NCI-H526 (cell line): ENCODE measurements at places on chromosomes 16 and 17.

- no peak for DNase-seq
Measured at GRCh38 chr16:66515596-66516508, 34.1 kb downstream of the TK2 start.

GRCh38 chr17:73731733-73732132, 87.5 kb upstream of the SDK2 start:
- no peak for DNase-seq

DNA sequence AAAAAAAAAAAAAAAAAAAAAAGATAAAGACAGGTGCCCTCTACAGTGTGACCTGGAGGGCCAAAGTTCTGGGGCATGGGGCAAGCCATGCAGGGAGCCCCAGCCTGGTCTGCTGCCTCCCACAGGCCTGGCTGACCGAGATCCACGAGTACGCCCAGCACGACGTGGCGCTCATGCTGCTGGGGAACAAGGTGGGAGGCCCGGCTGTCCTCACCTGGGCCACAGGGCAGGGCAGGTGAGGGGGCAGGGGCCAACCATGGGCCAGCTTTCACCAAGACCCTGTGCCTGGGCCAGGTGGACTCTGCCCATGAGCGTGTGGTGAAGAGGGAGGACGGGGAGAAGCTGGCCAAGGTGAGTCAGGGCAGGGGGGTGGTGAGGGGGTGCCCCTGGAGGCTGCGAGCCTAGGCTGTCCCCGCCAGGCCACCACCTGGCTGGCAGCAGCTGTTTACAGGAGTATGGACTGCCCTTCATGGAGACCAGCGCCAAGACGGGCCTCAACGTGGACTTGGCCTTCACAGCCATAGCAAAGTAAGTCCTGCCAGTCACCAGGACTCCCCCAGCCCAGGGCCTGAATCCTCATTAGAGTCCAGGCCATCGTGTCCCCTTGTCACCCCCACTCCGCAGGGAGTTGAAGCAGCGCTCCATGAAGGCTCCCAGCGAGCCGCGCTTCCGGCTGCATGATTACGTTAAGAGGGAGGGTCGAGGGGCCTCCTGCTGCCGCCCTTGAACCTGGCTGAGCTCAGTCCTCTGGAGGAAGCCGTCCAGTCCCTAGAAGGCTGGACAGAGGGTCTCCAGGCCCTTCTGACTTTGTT, 2.7 kb upstream of the TRAF7 start:
- no peak for DNase-seq

GRCh38 chr17:44864831-44865230, 17.1 kb downstream of the HIGD1B start:
- no peak for DNase-seq

DNA sequence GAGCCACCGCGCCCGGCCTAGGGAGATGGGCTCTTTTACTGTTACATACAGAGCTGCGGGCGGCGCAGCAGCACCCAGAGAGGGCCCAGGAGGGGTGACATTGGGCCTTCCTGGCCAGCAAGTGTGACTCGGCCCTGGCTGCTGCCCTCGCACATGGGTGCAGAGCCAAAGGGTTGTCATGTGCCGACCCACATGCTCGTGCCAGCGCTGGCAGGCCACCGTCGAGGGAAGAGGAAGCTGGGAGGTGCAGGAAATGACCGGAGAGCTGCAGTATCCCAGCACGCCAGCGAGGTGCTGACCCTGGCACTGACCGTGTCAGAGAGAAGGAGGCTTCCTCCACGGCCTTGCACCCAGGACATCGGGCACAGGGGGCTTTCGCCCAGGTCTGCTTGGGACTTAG, 8.0 kb downstream of the ENDOV start:
- no peak for DNase-seq

GRCh38 chr16:47058295-47059086, 85.0 kb upstream of the DNAJA2 start:
- DNase-seq, result no peak

DNA sequence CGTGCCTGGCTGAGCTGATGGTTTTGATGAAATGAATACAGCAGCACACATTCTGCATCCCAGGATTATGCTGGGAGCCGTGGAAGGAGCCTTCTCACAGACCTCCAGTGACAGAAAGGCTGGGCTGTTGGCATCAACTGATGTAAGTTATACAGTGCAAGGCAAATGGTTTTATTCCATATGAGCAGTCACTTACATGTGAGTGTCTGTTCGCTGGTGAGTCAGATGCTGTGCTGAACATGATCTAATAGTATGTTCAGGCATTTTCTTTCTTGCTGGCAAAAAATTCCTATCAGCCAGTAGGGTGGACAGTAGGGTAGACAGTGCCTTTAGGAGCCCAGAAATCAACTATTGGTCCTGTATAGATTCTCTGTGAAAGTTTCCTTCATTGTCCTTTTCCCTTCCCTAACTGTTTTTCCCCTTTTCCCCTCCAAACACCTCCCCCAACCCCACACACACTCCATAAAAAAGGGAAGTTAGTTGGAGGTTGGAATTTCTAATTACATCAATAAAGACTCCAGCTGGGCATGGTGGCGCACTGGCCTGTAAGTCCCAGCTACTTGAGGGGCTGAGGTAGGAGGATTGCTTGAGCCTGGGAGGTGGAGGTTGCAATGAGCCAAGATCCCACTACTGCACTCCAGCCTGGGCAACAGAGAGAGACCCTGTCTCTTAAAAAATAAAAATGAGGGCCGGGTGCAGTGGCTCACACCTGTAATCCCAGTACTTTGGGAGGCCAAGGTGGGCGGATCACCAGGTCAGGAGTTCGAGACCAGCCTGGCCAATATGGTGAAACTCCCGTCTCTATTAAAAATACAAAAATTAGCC, 36.2 kb downstream of the LDHD start:
- DNase-seq, result no peak

- no peak for DNase-seq
Measured at GRCh38 chr16:2712063-2712441, 8.0 kb downstream of the PRSS27 start.

DNA sequence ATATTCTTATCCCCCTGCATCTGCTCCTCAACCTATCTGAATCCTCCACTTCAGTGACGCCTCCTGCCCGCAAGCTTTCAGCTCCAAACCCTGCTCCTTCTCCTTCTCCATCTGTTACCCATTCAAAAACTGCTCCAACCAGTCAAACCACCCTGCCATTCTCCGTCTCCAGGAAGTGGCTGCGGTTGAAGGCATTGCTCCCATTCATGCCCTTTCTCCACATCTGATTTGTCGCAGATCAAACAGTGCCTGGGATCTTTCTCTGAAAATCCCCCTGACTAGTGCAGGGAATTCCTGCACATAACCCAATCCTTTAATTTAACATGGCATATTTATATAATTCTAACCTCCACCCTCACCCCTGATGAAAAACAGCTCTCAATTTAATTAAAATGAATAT, 56.3 kb downstream of the SLFN5 start:
- DNase-seq, result peak; percentile 30

DNA sequence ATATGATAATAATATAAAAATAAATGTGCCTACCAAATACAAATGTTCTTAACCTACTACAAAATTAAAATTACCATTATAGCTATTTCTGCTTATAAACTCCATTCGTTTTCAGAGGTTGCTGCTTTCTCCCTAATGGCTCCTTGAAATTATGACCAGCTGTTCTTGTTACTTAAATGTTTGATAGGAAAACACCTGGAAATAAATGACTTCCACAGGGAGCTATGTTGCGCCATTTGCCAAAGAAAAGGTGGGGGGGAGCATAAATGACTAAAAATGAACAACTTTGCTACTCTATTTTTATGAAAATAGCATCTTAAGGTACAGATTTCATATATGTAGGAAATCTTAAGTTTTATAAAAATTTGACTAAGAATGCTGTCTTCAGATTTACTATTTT, 157.5 kb upstream of the MON1B start:
- no peak for DNase-seq

DNA sequence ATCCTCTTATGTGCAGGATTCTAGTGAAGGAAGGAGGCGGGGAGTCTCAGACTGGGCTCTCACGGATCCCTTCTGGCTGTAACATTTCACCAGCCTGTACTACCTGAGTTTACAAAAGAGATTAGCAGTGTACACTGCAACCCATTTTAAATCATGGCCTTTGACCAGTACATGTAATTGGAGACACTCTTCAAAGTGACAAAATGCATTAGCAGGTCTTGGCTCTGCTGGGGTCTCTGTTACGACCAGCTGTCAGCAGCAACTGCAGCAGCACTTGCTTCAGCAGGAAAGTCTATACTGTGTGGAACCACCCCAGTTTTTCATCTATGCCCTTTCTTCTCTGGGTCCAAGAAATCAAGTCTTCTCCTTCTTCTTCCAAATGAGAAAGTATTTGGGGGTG, 322.8 kb upstream of the ASIC2 start:
- DNase-seq, result no peak

GRCh38 chr16:76518781-76519180, 241.6 kb downstream of the CNTNAP4 start:
- DNase-seq, result no peak

DNA sequence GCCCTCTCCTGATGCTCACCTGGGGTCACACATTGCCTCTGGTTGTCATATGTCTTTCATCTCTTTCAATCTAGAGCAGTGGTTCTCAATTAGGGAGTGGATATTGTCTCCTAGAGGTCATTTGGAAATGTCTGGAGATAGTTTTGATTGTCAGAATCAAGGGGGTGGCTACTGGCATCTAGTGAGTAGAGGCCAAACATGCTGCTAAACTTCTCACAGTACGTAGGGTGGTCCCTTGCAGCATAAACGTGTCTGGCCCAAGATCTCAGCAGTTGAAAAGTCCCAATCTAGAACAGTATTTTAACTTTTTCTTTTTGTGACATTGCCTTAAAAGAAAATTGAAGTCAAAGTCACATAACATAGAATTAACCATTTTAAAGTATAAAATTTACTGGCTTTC, 30.5 kb upstream of the SLC5A10 start:
- DNase-seq, result no peak

DNA sequence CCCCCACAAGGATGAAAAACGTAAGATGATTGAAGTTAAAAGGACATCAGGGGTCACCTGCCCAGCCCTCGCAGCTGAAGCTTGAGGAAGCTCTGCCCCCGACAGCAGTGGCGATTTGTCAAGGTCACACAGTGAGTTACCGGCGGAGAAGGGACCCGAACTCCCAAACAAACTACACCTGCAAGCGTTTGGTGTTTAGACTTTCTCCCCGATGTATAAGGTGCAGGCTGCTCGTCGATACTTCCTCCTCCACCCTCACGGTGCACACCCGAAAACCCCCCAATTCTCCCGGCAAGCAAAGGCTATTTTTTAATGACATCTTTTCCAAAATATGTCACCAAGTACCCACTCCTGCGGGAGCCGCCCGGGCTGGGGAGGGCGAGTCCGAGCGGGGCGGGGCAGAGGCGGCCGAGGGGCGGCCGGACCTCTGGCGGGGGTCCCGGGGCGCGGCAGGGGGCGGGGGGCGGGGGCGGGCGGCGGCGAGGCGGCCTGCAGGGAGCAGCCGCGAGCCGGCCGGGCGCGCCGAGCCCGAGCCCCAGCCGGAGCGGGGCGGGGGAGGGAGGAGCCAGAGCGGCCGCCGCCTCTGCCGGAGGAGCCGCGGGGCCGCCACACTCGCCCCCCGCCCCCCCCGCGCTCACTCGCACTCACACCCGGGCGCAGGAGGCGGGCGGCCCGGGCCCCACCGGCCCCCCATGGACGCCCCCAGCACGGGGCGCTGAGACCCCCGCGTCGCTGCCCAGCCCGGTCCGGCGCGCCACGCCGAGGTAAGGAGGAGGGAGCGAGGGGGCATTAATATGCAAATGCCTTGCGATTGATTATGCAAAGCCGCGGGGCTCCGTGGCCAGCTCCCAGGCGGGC, at the start of gene THRA:
THRA (plus strand) TSS at position 637 of the 858 bp plus-strand sequence. CDS start 11,524 bp downstream, outside the sequence.
- peak; percentile 85 for DNase-seq

DNA sequence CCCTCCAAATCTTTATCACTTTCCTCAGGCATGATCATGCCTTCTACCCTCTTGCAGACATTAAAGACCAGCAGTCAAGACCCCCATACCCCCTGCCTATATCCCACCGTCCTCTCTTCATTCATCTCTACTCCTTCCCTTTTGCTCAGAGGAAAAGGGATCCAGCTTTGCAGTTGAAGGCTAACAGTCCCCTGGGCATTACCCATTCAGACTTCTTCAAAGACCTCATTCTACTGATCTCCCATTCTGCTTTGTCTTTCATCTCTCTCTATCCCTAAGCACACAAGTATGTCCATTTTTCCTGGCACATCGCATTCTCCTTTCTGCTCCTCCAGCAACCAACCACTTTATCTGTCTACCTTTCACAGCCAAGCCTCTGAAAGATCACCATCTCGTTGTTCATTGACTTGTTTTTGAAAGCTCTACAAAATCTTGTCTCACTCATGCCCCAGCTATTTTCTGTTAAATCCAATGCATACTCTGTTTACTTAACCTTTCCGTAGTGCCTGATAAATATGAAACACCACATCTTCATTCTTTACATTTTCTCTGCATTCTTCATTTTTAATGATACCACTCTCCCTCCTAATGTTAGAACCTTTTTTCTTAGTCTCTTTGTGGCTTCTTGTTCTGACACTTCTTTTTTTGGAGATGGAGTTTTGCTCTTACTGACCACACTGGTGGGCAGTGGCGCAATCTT, 14.1 kb upstream of the LCMT1 start:
- no peak for DNase-seq

DNA sequence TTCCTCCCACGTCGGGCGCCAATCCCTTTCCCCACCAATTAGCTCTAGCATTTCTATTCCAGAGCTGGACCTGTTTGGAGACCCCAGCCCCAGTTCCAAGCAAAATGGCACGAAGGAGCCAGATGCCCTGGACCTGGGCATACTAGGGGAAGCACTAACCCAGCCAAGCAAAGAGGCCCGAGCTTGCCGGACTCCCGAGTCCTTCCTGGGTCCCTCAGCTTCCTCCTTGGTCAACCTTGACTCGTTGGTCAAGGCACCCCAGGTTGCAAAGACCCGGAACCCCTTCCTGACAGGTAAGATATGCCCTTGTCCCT, 5.6 kb upstream of the SPATA20 start:
- DNase-seq, result no peak
